T-helper 17 cell (primary cell): ENCODE measurements at places on chromosomes 12 and 14. TPM values are rescaled to one million over a fixed set of nuclear protein-coding genes. Genes with fewer than 3 reads are reported as not detected.

- H3K4me1 ChIP-seq, result peaks cover 2% of the 10 kb centered on the region
Observed at GRCh38 chr12:106696681-106697417, 77.6 kb upstream of the RIC8B start.

Gene PPTC7
- total RNA-seq, result 45.5 TPM

- no peak overlapping the region for H3K27ac ChIP-seq
- no peak for DNase-seq
- no peaks in the 10 kb centered on the region for H3K36me3 ChIP-seq
- no peak overlapping the region for H3K4me3 ChIP-seq
Observed at GRCh38 chr14:61559641-61560201, 135.6 kb upstream of the HIF1A start.

- H3K27ac ChIP-seq, result no peak overlapping the region
- H3K27me3 ChIP-seq, result no peaks in the 10 kb centered on the region
- DNase-seq, result no peak
- no peak overlapping the region for H3K4me3 ChIP-seq
- no peaks in the 10 kb centered on the region for H3K4me1 ChIP-seq
- peaks cover 2% of the 10 kb centered on the region for H3K36me3 ChIP-seq
Observed at GRCh38 chr12:28569698-28570411, 379.6 kb downstream of the CCDC91 start.

Gene SPRING1
- total RNA-seq, result 18.5 TPM
